Effector memory CD4-positive, alpha-beta T cell (primary cell): ENCODE measurements at places on chromosomes 7 and 10.

DNA sequence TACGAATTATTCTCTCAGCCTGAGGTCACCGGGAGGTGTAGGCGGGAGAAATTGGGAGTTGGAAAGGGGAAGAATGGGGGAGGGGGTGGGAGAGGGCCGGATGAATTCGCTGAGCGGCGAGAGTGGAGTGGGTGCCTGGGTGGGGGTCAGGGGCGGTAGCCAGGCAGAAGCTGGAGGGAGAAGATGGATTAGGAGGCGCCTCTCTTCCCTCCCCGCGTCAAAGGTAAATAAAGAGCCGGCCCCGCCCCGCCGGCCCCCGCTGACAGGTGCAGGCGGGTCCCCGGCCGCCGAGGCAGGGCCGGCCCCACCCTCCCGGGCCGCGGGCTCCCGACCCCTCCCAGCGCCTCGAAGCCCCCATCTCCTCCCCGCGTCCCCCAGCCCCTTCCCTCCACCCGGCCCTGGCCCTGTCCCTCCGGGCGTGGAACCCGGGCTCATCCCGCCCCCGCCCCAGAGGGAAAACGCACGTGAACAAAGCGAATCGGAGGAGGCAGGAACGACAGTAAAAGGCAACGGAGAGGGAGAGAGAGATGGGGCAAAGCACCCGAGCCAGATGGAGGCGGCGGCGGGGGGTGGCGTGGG, 872 bp downstream of the FAM131B start:
- DNase-seq, result no peak

DNA sequence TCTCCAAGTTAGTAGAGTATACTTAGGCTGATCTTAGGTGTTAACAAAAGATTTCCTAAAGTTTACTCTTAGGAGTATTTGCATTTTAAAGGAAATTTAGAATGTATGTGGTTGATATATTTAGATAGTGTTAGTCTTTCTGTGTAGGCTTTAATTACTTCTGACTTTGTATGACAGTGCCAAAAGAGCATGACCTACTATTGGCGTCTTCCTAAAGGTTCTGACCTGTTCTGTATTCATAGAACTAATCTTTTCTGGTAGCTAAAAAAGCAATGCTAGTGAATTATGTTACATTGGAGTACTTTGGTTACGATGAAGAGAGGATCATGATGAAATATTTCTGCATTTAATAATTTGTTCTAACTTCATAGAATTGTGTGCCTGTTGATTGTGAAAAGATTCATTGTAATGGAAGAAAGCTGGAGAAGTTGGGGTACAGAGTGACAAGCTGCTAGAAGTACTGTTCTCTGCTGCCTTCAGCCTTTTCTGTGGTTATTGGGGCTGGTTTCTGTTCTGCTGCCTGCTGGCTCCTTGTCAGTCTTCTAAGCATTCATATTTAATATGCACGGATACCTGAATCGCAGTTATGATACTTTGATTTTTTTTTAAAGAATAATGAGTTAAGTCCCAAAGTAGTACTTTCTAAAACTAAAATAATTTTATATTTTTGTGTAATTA, 13.2 kb downstream of the WAC start:
- DNase-seq, result no peak

DNA sequence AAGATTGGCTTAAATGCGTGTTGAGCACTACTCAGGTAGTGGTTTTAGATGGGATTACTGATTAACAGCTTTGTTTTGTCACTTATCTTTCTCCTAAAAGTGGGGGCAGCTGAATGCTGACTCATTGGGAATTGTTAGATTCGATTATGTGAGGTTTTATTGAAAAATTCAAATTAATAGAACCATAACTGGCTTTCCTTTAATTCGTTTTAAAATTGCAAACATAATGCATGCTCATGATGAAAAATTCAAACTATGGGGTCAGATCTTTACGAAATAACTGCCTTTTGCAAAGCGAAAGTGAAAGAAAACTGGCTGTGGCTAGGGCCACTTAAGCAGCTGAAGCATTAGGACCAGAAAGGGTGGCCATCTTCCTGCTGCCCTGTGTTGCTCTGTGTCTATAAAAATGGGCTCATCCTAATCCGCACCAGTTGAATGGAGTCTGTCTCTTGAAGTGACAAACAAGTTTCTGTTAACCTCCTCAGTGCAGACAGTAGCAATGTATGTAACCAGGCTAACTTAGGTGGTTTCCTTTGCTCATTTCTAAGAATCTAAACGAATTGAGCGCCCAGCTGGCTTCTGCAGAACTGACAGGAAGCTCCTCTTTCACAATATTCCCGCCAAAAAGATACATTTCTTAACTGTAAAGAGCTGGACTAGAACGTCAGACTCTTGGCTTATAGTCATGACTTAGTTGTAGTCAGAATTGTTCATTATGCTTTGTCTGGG, 27.8 kb downstream of the DENND10 start:
- no peak for DNase-seq

GRCh38 chr10:57964351-57964750, 303.3 kb downstream of the IPMK start:
- no peak for DNase-seq

GRCh38 chr10:10796061-10796773, 221.5 kb upstream of the CELF2 start:
- DNase-seq, result no peak
